Activated CD4-positive, alpha-beta T cell treated with anti-CD3 and anti-CD28 coated beads for 24 hours (primary cell): ENCODE measurements at places on chromosomes 5 and 9.

- no peak for DNase-seq
Measured at GRCh38 chr9:109775516-109775915, 4.5 kb upstream of the PALM2AKAP2 start.

GRCh38 chr5:143916451-143916850, 104.5 kb downstream of the HMHB1 start:
- DNase-seq: no peak

GRCh38 chr5:143497749-143498148, 94.3 kb upstream of the NR3C1 start:
- DNase-seq: no peak

GRCh38 chr5:57225553-57225952, 51.7 kb downstream of the GPBP1 start:
- DNase-seq: no peak

GRCh38 chr5:160824301-160825001, 27.6 kb downstream of the ATP10B start:
- DNase-seq: no peak

GRCh38 chr5:177507596-177508220, 1.9 kb downstream of the DOK3 start:
- DNase-seq: no peak

GRCh38 chr9:13228431-13228830, 51.1 kb downstream of the MPDZ start:
- no peak for DNase-seq

- DNase-seq: no peak
Measured at GRCh38 chr9:7606591-7606990, 193.0 kb downstream of the DMAC1 start.
